Cortex of kidney (tissue), 1 donor: ENCODE measurements at places on chromosomes 12 and 14.

DNA sequence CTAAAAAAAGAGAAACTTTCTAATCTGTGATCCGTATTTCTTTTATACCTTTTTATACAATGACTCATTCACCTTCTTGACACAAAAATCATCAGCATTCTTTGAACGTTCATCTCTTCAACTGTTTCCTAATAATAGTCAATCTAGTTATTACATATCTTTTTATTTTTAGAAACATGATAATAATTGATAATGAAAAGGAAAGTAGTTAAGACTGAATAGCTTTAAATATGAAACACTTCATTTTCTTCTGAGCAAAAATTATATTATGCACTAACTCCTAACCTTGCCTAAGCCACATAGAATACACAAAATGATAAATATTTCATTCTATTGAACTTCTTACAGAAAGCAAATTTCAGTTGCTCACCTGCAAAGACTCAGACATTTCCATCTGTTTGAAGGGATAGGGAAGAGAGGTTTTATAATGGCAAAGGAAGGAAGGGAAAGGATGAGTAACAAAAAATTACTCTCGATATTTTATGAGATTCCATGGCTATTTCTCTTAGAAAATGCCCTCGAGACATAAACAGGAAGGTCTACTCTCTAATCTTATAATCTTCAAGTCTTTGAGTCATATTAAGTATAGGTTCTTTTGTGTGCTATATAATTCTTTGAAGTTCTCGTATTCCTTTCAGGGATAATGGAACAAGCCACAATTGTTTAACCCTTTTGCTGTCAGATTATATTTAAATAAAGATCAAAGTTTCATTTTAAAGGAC lies 7.5 kb upstream of the KLHL42 start:
- no peak for DNase-seq

GRCh38 chr12:82981150-82981549 lies 294.4 kb downstream of the TMTC2 start:
- no peak for DNase-seq

GRCh38 chr12:75184516-75184915 lies 25.1 kb downstream of the KCNC2 start:
- DNase-seq: no peak

GRCh38 chr14:100710826-100711462 lies 15.7 kb upstream of the DLK1 start:
- DNase-seq: no peak

GRCh38 chr14:64760146-64760755 lies 56.0 kb downstream of the PLEKHG3 start:
- DNase-seq: no peak

DNA sequence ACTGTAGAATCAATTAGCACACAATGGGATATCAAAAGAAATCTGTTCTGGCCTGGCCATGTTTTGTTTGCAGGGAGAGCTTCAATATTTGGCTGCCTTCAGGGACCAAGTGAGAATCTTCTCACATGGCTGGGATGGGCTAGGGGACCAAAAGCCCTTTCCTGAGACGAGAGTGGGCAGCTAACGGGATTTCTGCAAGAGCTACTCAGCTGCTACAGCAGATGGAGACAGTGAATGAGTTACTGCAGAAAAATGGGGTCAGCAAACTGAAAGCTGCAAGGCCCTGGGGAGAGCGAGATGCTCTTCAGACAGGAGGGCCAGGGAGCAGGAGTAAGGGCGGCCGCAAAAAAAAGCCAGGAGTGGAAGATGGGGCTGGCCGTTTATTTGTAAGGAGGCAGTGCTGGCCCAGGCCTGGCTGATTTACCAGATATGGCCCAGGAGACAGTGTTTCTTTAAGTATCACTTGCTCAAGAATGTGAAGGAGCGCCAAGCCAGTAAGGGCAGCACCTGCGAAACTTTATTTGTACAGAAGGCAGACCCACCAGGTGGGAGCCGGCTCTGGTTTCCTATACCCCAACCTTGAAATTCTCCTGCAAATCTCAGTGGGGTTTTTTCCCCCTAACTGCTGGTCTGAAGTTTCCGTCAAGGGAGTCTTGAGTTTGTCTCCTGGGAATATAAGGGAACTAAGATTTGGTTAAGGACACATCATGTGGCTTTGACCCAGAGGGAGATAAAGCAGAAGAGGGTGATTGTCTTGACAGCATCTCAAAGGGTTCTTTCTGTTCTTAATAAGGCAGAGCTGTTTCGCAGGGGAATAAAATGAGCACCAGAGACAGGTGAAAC lies 57.8 kb downstream of the SSH1 start:
- DNase-seq: no peak

- DNase-seq: no peak
These were observed 3.9 kb upstream of the ATN1 start for GRCh38 chr12:6923851-6924250.

DNA sequence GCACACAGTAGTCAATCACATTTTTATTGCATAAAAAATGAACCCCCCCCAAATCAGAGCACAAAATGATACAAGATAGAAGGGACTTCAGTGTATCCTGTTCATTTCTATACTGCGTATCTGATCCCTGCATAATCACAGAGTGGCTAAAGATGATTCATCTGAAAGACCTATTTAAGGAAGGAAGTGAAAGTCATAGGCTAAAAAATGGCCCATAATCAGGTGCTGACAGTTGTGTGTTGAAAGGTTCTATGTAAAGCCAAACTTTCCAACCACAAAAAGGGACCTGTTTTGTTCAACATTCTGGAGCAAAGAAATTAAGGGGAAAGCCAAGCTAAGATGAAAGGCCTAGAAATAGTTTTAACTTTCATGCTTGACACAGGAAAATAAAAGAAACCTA lies 147.8 kb upstream of the ATP2B1 start:
- no peak for DNase-seq

DNA sequence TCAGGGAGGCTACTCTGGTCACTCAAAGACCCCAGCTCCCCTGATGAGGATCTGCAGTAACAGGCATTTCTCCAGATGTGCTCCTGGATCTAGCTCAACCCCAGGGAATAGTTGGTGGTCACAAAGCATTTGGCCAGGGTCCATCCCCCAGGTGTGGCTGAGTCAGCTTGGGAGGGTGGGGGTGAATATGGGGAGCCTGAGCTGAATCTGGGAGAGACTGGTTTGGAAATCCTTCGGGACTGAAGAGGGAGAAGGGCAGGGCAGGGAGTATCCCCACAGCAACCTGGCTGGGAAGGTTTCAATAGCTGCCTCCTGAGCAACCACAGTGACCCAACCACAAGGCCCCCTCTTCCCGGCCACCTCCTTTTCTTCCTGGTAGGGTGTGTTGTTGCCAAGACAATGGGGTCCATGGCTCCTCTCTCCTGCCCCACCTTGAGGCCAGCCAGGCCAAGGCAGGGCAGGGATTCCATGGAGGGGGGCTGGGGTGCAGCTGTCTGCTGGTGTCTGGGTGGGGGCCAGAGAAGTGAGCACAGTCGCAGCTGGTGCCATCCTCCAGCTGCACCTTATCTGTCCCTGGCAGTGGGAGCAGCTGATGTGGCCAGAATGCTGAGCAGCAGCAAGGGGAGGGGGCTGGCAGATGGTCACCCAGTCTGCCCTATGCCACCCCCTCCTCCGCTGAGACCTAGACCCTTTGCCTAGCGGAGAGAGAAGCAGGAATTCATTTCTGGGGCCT lies 5.5 kb downstream of the ASIC1 start:
- no peak for DNase-seq

DNA sequence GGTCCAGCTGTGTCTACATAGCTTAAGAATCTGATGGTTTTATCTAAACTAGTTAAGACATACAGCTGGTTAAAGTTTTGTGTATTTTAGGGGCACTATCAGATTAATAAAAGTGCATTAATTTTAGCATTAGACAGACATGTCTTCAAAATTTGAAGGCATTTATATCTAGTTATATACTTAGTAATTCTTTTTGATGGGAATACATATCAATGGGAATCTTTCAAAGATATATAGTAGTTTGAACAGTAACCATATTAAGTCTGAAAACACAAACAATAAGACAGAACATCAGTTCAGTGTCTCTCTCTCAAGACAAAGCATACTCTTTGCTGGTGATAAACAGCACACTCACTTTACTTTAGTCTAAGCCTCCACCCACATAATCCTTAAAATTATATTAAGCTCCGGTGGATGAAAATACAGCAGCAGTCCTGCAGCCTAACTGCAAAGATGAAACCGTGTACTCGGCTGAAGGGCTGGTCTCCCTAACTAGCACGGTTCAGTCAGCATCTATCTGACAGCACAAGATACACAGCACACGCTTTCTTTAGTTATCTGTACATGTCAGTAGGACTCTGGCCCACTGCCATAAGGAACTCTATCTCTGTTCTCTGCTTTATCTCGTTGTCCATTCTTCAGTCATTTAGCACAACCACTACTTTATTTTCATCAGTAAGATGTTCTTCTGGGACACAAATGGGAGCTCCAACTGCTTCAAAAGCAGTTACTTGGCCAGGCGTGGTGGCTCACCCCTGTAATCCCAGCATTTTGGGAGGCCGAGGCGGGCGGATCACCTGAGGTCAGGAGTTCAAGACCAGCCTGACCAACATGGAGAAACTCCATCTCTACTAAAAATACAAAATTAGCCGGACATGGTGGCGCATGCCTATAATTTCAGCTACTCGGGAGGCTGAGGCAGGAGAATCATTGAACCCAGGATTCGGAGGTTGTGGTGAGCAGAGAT lies 80.5 kb downstream of the MED13L start:
- no peak for DNase-seq

DNA sequence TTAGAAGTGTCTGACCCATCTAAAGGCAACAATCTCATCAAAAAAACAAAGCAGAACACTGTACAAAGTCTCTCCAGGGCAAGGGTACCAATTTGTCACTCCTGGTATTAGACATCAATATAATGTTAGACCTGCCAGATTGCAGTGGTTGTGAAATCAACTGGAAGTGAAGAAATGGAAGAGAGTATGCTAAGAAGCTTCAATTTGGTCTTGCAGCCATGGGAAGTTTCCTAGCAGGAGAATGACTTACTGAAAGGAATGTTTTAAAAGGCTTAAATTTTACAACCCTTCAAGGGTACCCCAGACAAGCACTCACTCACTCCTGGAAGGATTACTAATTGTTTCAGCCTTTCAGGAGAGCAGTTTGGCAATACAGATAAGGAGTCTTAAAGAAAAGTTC lies 18.9 kb downstream of the LLPH start:
- DNase-seq: no peak

- no peak for DNase-seq
These were observed 74.4 kb upstream of the MAP1LC3B2 start for GRCh38 chr12:116484807-116485206.
